ENCODE measurements at places on chromosomes 7 and 10. TPM values are rescaled to one million over a fixed set of nuclear protein-coding genes. Genes with fewer than 3 reads are reported as not detected.
A peak's percentile ranks its signal among the peaks of the same experiment; 100 is the strongest.

The ANKRD2 gene
- total RNA-seq, result 0.26 TPM

The TBX20 gene
- total RNA-seq, result not detected

The CCDC3 gene
- not detected for total RNA-seq

- DNase-seq, result peak; percentile 37
Observed at GRCh38 chr7:6623589-6624245, 8.3 kb downstream of the ZNF853 start.

- no peak for DNase-seq
Observed at GRCh38 chr7:92815412-92815811, 21.0 kb downstream of the CDK6 start.

GRCh38 chr7:19537942-19538401 lies 170.9 kb downstream of the POLR1F start:
- no peak for DNase-seq

DNA sequence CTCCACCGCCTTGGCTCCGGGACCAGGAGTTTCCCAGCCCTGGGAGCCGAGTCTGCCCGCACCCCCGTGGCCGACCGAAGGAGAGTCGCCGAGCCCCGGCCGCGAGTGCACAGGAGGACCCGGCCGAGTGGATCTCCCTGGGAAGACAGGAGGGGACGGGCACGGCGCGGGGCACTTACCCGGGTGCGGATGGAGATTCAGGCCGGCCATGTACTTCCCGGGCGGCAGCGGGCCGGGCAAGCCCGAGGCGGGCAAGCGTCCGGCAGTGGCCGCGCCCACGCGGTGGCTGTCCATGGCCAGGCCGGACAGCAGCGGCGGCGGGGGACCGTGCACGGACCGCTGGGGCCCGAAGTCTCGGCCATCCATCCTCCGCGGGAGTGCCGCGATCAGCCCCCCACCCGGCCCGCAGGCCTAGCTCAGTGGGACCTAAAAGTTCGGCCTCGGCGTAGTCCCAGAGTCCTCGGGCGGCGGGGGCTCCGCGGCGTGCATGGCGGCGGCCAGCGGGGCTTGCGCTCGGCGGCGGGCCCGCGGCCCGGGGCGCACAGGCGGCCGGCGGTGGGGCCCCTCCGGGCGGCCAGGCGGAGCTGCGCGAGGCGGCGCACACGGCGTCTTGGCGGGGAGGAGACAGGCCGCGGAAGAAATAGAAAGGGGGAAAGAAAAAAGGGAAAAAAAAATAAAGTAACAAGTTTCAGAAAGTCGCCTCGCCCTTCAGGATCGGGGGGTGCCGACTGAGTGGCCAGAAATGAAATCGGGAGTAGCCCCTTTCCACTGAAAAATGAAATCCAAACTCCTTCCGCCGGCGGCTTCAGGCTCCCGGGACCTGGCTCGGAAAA lies 2.5 kb downstream of the TNRC18 start:
- DNase-seq, result no peak

- DNase-seq, result no peak
Observed at GRCh38 chr10:58829839-58830238, 317.2 kb downstream of the BICC1 start.
